Activated CD4-positive, alpha-beta T cell treated with anti-CD3 and anti-CD28 coated beads, Interleukin-2, amount 10 ng/mL, durations not matched to agents 24 days and 14 days (primary cell): ENCODE measurements at places on chromosomes 3 and 15. TPM values are rescaled to one million over a fixed set of nuclear protein-coding genes. Genes with fewer than 3 reads are reported as not detected.

The ADAMTS9 gene
- total RNA-seq = not detected in 2 replicates

The FGD5 gene
- 0.14 TPM in 1 of 2 replicates, not detected in the other for total RNA-seq

DNA sequence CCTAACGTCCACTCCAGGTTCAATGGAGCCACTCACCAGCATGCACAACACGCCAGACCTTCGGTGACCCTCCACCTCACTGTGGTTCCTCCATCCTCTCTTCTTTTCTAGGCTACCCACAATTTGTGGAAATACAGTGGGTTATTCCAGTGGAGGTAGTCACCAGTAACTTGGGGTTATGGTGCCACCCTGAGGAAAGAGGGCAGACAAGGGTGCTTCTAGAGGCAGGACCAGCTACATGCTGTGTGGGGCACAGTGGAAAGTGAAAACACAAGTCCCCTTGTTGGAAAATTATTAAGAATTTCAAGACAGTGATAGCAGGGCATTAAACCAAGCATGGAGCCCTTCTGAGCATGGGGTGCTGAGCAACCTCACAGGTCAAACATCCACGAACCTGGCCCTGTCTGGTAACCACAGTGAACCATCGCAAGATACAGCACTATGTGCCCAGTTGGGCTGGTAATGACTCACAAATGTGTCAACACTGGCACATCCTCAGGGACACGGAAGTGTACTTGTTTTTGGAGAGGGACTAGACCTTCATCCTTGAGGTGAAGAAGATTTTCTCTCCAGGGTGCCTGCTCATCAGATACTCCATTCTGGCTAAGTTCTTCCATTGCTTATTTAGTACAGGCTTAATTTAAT, 166.7 kb downstream of the STT3B start:
- no peak for DNase-seq

GRCh38 chr15:101204739-101205535, 46.9 kb downstream of the CHSY1 start:
- DNase-seq = no peak

- no peak for DNase-seq
Observed at GRCh38 chr3:124985349-124985748, 50.8 kb upstream of the MUC13 start.

The LYZL4 gene
- not detected in 2 replicates for total RNA-seq

The GREM1 gene
- total RNA-seq = not detected in 2 replicates

DNA sequence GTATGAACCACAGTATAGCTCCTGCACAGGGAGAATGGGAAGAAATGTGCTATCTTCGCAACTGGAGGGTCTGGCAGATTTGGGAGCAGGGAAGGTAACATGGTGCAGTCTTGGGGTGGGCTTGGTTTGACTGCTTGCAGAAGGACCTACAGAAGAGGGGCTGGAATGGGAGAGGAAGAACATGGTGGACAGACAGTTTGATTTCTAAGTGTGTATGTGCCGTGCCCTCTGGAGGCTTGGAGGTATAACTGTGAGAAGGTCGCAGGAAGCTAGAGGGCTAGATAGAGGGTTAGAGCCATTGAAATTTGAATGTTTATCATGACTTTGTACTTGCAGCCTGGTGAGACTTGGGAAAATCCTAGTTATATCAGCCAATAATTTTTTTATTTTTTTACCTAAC, 169.2 kb downstream of the SQOR start:
- DNase-seq = no peak

DNA sequence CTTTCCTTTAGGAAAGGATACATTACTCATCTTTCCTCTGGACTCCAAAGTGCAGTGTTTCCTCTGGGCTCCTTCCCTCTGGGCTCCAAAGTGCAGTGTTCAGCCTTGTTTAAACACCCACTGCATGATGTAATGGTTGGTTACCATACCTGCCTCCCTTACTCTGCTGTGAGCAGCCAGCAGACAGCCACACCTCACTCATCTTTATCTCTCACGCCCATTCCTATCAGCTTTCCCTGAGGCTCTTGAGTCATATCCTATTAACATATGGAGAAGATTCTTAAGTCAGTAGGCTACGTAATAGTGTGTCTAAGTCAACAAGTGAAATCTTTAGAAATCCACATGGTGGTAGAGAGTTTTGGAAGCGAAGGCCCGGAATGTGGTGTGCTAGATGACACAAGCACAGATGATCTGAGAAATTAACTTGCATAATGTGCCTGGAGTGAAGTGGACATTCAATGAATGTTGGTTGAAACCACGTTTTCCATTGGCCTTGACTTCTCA, 97.2 kb upstream of the CTNNB1 start:
- no peak for DNase-seq

DNA sequence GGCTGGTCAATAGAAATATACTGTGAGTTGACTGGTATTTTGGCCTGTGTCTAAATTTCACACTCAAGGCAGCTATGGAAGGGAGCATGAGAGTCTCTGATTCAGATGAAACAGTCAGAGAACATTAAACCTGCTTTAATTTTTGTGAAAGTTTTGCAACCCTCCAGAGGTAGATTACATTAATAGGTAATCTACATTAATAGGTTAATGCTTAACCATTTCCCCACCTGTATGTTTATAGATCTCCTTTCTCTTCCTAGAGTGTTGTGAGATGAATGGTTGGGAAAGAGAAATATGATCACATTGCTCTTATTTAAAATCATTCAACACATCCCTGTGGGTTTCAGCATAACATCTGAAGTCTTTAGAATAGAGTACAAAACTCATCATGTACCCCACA, 586.9 kb upstream of the DPPA4 start:
- DNase-seq = no peak

DNA sequence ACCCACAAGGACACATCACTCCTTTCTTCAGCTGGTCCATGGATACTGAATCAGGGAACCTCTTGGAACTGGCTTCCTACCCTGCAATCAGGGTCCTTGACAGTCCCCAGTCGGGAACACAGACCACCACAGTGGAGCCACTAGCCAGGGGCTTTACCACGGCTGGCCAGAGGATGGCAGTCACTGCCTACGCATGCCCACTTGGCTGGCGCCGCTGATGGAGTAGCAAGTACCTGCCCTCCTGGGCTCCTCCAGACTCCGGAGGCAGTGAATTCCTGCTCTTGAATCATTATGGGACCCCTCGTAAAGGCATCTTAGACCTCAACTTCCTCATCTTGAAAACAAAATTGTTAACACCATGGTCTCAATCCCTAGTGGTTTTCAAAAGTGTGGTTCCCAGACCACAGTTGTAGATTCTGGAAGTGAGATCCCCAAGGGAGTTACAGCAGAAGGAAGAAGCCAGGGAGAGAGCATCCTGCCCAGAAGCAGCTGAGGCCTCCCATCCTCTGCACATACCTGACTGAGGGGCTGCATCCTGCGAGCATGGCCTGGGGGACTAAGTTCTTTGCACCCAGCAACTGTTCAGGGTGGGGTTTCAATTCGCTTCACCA, 9.1 kb upstream of the SKIC8 start:
- DNase-seq = peak; percentile 84

DNA sequence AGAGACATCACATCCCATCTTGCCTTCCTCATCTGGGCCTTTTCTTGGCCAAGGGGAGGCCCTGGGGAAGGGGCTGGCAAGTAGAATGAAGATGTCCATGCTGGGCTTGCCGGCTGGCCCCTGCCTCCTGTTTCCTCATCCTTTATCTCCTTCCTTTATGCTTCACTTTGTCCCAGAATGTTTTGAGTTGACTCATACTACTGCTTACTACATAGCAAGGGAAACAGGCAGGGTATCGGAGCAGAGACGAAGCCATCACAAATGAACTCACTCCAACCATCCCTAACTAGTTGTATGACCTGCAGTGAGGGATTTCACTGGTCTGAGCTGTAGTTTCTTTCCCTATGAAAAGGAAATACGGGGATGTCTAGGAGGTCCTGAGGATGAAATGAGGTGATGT, 66.0 kb downstream of the CHDH start:
- no peak for DNase-seq

DNA sequence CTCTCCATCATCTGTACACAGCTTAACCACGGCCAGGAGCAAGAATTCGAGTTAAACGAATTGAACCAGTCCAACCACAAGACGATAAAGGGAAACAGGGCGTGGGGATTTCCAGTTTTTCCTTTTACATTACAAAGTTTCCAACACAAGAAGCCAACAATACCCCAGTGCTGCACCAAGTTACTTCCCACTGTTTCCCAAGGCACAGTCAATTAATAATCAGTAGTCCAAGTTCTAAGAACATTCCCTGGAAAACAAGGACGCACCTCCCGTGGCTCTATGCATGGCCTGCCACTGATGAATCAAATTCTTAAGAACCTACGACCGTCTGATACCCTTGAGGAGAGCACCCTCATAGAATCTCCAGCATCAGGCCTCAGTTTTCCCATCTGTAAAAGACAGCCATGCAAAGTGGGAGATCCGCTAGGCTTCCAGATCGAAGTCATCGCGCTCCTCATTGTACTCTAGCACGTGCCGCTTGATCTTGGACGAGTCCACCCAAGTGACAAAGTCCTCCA, 774 bp downstream of the IMP3 start:
- peak; percentile 70 for DNase-seq
